ENCODE measurements at places on chromosomes 2 and 18.
A peak's percentile ranks its signal among the peaks of the same experiment; 100 is the strongest.

DNA sequence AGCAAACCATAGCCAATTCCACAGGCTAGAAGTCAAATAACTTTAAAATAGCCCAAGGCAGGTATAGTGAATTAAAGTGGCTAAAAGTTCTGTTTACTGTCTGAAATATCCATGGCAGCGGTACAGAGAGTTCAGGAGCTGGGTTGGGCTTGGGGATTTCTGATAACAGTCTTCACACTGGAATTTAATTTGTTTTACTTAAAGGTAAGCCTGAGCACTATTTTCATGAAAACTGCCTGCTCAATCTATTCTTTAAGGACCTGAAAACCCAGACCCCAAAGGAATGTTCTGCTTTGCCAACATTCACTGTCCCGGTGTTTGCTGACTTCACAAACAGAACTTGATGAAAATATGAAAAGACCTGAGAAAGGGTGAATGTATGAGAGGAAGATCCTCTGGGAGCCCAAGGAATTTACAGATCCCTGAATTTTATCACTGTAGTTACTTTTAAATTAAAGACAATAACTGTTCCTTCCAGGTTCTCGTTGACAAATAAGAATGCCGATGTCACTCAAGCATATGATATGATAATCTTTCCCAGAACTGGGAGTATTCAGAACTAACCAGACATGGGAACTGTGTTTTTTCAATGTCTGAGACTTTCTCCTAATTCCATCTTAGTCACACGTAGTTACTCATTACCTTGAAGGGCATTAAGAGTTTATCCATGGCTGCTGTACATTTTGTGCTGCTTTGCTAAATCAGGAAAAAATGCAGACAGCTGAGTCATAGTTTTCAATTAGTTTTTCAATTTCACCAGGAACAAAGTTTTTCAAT, 28.3 kb upstream of the ITGB6 start:
- DNase-seq = no peak

- DNase-seq = no peak
Measured at GRCh38 chr2:136131961-136132824, 14.2 kb upstream of the CXCR4 start.

- no peak for DNase-seq
Measured at GRCh38 chr2:181189951-181190350, 209.5 kb downstream of the UBE2E3 start.

GRCh38 chr2:228541789-228542188, 360.3 kb upstream of the SPHKAP start:
- DNase-seq = no peak

DNA sequence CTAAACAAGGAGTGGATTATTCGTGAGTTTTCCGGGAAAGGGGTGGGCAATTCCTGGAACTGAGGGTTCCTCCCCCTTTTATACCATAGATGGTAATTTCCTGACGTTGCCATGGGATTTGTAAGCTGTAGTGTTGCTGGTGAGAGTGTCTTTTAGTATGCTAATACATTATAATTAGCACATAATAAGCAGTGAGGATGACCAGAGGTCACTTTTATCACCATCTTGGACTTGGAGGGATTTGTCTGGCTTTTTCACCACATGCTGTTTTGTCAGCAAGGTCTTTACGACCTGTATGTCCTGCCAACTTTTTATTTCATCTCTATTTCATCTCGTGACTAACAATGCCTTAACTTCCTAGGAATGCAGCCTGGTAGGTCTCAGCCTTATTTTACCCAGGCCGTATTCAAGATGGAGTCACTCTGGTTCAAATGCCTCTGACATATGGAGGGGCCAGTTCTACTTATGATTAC, 124.8 kb upstream of the B3GNT2 start:
- no peak for DNase-seq

GRCh38 chr2:235390108-235390815, 103.6 kb upstream of the AGAP1 start:
- DNase-seq = no peak

DNA sequence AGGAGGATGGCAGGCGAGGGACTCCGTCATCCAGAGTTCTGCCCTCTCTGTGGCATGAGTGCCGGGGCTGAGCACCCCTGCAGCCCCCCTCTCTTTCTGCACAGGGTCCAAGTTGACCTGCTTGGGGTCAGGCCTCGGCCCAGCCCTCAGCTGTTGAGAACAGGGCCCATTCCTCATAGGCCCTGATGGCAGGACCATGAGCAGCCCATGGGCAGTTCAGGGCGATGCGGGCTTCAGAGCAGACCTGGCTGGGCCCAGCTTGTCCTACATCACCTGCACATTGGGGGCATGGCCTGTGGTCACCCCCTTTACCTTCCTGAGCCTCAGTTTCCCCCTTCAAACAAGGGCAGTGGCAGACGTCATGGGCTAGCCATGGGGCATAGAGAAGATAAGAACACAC, 238.1 kb downstream of the SEPTIN10 start:
- DNase-seq = no peak

DNA sequence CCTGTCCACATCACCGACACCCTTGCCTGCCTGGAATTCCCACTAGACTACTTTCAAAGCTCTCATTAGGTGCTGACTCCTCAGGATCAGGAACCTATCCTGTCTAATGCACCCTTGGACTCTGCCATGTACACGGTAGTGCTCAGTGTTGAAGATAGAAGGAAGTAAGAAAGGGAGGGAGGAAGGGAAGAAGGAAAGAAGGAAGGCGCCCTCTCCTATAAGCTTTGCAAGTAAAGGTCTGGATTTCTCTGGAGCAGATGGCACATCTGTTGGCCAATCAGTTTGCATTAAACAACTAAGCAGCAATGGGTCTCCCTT, 45.3 kb downstream of the SCTR start:
- no peak for DNase-seq

DNA sequence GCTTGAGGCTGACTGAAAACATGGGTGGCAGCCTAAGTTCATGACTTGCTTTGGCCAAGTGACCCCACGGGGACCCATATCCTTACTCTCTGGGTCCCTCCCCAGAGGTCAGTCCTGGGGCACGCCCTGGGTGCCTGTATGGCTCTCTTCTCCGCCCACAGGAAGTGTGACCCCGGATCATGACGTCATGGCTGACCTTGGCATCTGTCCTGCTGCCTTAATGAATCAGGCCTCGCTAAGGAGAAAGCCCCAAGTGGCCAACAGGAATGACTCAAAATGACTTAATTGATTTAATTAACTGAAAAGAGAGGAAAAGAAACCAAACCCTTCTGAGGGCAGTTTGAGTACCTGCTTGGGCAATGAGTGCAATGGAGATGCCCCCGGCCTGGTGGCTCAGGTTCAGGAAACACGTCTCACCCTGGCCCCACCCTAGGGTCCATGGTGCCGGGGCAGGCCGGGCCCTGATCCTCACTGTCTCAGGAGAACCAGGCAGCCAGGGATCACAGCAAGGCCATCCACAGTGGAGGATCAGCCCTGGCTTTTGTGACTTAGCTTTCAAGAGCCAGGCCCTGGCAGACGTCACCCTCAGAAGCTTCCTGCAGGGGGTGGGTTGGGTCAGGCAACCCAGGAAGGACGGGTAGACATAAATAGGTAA, 112.0 kb downstream of the CYP26B1 start:
- DNase-seq = no peak

GRCh38 chr2:113966832-113967231, 76.9 kb downstream of the ACTR3 start:
- DNase-seq = no peak

DNA sequence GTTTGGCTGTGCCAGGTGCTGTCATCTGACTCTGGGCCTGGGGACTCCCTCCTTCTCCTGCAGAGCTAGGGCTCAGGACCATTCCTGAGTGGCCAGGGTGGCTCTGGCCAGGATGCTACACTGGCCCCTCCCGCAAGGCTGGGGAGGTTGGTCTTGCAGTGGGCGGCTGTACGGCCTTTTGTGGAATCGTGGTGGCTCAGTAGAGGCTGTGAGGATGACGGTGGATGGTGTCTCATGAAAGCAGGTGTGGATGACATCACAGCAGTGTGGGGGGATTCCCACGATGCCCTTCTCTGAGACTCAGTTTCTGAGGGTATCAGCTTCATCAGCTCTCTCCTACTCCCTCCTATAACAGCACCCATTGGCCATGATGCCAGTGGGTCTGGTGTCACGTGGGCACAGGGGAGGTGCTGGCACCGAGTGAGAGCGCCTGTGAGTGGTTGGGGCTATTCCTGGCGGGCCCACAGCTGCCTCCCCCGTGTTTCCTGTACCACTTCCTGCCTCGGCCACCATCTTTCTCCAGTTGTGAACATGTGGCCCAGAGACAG, 144.2 kb upstream of the HDAC4 start:
- no peak for DNase-seq

DNA sequence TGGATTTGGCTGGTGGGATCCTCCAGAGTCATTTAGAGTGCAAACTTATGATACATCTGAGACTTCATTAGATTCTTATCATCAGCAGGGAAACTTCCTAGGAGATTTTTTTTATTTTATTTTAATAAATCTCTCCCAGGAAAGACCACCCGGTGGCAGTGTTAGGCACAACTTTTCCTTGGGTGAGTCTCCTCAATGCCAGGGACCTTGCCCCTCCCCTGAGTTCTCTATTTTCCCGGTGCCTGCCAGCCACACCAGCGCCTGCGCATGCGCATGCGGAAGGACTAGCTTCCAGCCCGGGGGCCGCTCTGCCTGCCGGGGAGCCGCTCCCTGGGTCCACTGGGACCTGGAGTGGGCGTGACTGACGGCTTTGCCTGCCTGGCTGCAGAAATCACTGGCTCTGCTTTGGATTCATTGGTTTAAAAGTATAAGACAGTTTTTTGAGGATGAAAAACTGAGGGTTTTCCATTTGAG, 86.6 kb downstream of the TMEM182 start:
- peak; percentile 71 for DNase-seq

- no peak for DNase-seq
Measured at GRCh38 chr2:197278799-197279763, 31.5 kb downstream of the ANKRD44 start.

- DNase-seq = no peak
Measured at GRCh38 chr2:216989340-216990129, 129.7 kb upstream of the TNP1 start.

GRCh38 chr2:192247456-192247855, 52.7 kb upstream of the TMEFF2 start:
- no peak for DNase-seq

DNA sequence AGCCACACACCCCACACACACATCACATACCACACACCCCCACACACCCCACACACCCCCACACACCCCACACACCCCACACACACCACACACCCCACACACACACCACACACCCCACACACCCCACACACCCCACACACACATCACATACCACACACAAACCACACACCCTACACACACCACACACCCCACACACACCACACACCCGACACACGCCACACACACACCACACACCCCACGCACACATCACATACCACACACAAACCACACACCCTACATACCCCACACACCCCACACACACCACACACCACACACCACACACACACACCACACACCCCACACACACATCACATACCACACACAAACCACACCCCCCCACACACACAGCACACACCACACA, 22.4 kb downstream of the TWIST2 start:
- DNase-seq = no peak

DNA sequence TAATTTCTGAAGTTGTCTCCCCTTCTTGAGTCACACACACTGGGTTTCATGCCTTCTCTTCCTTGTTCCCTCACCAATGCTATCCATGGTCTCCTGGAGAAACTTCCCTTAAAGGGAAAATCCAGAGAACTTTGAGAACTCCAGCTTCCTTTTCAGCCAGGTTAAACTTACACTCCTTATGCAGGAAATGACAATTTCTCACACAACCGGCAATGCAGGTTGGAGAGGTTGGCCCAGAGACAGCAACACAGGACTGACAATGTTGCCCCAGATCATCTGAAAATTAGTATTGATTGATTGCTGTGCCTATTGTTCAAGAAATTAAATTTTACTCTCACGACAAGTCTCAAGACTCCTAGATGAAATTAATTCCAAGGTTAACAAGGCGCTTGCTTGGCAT, 292.2 kb downstream of the NYAP2 start:
- DNase-seq = no peak

DNA sequence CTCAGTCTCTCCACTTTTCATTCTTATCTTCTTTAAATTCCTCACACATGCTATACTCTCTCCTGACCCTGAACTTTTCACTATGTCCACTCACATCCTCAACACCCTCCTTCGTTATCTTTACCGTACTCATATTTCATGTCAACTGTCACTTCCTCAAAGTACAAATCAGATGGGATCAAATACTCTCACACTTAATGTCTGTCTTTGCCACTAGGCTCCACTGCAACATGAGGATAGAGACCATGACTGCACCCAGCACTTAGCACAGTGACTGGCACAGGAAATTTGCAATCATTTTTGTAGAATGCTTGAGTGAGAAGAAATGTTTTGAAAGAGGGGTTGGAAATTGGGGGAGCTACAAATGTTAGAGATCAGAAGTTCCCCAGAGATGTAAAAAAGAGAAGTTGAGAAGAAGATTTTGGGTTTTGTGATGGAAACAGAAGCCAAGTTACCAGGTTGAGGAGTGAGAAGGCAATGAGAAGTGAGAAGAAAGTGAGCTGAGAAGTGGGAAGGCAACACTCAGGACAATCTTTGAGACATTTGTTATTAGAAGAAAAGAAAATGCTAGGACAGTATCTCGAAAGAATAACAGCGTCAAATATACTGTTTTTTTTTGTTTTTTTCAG, 87.0 kb downstream of the CCDC141 start:
- DNase-seq = no peak

DNA sequence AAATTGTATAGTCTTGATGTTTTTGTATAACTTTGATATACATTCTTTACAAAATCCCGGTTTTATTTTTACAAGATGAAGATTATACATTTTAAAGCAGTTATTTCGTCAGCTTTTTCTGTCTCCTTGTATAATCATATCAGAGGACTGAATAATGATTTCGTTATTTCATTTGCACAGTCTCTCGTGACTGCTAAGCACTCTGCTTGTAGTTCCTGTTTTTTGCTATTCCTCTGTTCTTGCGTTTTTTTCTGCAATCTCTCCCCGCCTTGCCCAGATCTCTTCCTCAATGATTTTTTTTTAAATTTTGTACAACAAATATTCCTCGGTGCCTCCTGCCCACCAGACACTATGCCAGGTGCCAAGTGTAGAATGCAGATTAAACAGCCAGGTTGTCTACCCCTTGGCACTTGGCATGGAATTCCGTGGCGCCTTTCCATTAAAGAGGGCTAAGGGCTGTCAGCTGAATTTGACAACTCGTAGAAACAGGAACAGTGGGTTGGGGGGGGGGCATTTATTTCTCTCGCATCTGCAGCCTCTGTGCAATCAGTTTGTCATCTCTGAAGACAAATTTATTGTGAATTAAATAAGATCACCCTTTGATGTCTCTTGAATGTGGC, 69.6 kb downstream of the KLHL29 start:
- DNase-seq = peak; percentile 18

- DNase-seq = no peak
Measured at GRCh38 chr18:47108373-47108772, 41.9 kb downstream of the HDHD2 start.

- no peak for DNase-seq
Measured at GRCh38 chr18:36527740-36528455, 230.4 kb downstream of the FHOD3 start.

GRCh38 chr2:44944952-44945612, 3.6 kb downstream of the SIX3 start:
- DNase-seq = no peak

DNA sequence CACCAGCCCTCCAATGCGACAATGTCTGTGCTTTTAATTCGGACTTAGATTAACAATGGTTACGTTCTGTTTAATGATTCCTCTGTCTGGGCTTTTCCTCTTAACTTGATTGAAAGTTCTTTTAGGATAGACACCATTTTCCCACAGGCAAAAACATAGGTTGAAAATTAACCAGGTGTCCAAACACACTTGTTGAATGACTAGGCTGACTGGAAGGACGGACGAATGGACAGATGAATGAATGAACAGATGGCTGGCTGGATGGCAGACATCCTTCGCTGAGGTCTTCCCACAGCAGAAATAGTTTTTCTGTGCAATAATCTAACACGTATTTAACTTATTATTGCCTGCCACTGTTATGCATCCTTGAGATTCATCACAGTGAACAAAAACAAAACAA, 298.8 kb downstream of the SRBD1 start:
- no peak for DNase-seq

All from NCI-H2081 (cell line).